Glutamatergic neuron (in vitro differentiated cells): ENCODE measurements at places on chromosomes 1 and 21. TPM values are rescaled to one million over a fixed set of nuclear protein-coding genes. Genes with fewer than 3 reads are reported as not detected.

LRRC3 gene
- 5.8 TPM for total RNA-seq

SPRR2F gene
- total RNA-seq: not detected

CLCNKA gene
- total RNA-seq: 0.34 TPM

NPL gene
- 2.3 TPM for total RNA-seq

GRCh38 chr1:220012259-220012658 lies 34.0 kb downstream of the EPRS1 start:
- no peak for DNase-seq

- DNase-seq: peak; percentile 66
These were observed 17.3 kb downstream of the CA6 start for GRCh38 chr1:8962812-8963530.

DNA sequence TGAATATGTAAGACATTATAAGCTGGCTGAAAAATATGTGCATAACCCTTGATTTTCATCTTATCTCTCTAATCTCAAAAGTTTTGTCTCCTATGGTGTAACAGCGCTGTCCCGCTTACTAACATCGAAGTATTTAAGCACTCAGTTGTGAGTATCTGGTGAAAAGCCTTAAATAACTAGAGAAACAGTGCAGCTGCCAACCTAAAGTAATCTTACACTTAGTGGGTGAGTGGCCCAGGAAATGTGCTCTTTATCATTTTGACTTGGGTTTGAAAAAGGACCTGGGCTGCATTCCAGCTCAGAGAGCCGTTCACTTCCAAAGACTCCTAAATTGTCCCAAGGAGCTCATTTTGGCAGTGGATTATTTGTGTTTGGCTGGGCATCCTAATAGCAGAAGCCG lies 225.9 kb downstream of the SPATA17 start:
- no peak for DNase-seq

DNA sequence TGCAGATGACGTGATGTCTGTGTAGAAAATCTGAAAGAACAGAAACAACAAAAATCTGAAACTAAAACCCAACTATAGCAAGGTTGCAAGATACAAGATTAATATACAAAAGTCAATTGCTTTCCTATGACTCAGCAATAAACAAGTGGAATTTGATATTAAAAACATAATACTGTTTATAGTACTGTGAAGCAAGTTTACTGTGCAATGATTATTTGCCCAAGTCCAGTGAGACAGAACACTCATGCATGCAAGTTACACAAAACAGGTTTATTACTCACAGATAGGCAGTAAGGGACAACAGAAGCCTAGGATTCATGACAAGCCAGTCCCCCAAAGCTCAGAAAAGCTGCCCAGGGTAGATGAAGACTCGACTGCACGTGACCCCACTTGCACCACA lies 62.4 kb upstream of the RAB4A start:
- no peak for DNase-seq

GRCh38 chr1:29172415-29172939 lies 9.2 kb downstream of the SRSF4 start:
- no peak for DNase-seq

DNA sequence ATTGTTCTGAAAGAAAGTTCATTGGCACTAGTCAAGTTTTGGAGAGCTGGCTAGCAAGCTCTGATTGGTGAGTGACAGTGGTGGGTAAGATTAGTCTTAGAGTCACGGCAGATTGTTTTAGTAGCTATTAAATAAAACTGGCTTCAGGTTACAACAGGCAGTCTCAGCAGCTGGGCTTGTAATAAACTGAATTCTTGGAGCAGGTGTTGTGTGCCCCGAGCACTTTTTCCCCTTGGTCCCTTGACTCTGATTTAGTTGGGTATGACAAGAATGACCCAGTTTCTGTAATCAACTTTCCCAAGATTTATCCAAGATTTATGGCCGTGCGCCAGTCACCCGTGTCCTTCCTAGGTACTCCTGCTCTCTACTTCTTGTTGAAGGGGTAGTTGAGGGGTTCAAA lies 40.2 kb downstream of the TBCE start:
- no peak for DNase-seq

DNA sequence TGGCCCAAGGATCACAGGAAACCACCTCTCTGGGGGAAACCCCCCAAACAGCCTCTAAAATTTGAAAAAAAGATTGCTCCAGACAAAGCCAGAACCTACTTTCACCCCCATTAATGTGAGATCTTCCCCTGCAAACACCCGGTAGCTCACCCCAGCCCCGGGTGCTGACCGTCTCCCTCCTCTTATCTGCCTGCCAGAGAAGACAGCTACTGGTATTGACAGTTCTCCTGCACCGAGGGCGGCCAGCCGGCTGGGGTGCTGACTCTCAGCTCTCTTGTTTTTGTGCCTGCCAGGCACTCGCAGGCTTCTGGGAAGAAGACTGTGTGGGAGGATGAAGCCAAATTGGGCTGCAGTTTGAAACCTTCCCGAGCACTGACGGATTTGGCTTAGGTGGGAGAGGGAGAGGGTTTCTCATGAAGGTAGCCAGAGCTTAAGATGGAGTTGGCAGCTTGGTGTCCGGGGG lies 48.2 kb downstream of the RASSF5 start:
- no peak for DNase-seq

DNA sequence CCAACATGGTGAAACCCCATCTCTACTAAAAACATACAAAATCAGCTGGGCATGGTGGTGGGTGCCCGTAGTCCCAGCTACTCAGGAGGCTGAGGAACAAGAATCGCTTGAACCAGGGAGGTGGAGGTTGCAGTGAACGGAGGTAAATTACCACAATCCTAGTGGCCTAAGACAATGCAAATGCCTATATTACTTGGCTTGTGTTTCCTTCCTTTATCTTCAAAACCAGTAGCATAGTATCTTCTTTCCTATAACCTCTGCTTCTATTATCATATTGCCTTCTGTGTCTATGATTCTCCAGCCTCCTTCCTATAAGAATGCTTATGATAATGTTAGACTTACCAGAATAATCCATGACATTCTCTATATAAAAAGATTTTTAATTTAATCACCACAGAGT lies 156.2 kb upstream of the RGS18 start:
- DNase-seq: no peak
